Left lung (tissue), 14 donors: ENCODE measurements at places on chromosomes 5 and 9. TPM values are rescaled to one million over a fixed set of nuclear protein-coding genes. Genes with fewer than 3 reads are reported as not detected.

DNA sequence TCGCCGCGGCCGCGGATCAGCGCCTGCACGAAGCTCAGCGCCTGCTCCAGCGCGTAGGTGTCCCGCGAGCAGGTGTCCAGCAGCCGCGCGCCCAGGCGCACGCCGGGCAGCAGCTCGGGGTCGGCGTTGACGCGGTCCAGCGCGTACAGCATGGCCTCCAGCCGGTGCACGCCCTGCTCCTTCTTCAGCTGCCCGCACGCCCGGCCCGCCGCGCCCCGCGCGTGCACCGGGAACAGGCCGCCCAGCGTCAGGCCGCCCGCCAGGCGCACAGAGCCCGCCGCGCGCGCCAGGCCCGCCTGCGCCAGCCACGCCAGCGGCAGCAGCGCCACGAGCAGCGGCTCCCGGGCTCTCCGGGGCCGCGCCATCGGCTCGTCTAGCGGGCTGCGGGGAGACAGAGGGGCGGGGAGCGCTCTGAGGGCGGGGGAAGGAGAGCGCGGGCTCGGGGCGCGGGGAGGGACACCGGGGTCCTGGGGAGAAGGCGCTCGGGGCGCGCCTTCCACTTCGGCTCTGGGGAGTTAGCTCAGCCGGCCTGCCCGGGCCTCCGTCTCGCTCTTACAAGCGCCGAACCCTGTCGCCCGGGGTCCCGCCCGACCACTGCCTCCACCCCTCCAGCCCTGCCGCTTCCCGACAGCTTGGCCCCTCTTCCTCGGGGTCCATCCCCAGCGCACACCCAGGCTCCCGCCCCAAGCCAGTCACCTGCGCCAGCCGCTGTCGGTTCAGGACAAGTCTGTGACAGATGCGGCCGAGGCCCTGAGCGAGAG is at the start of gene GRM6:
TSS of gene GRM6 (minus strand) at position 741 of the 761 bp plus-strand sequence. CDS start at position 365, 376 bp downstream.
- DNase-seq, result peak; percentile 4
- H3K27ac ChIP-seq, result no peak within 1 kb of the TSS
- H3K4me3 ChIP-seq, result no peak within 1 kb of the TSS
- no peaks in the 10 kb centered on the region for H3K36me3 ChIP-seq
- H3K4me1 ChIP-seq, result no peaks in the 10 kb centered on the region
- H3K27me3 ChIP-seq, result peaks cover 63% of the 10 kb centered on the region

DNA sequence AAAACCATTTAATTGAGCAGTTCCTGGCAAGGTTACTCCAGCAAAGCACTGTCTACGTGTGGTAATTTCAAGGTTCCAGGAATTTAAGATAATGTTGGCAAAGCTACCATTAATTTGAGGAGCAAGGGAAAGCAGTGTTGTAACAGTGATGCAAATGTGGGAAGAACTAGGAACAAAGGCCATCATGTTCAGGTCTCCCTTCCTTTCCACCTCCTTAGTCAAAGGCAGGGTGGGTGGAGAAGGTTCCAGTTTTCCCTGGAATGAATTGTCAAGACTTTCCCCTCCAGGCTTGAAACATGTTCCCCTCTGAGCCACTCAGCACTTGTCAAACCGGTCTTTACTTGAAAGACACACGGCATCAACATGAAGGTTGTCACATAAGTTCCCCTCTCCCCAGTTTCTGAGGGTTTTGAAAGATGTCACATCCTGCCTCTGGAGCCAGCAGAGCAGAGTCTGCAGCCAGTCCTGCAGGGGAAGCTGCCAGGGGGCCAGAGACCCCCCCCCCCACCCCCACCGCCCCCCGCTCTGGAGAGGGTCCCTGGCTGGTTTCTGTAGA is 226.0 kb downstream of the GAS1 start:
- no peaks in the 10 kb centered on the region for H3K4me1 ChIP-seq
- peaks cover 5% of the 10 kb centered on the region for H3K27me3 ChIP-seq
- no peak overlapping the region for H3K27ac ChIP-seq
- DNase-seq, result no peak
- no peaks in the 10 kb centered on the region for H3K36me3 ChIP-seq

- no peaks in the 10 kb centered on the region for H3K27me3 ChIP-seq
- no peaks in the 10 kb centered on the region for H3K4me1 ChIP-seq
- no peak overlapping the region for H3K4me3 ChIP-seq
- no peaks in the 10 kb centered on the region for H3K36me3 ChIP-seq
- no peak overlapping the region for H3K27ac ChIP-seq
These were observed 199.1 kb downstream of the MTRR start for GRCh38 chr5:8068078-8068477.

GRCh38 chr5:73564675-73565074 is 764 bp downstream of the ANKRA2 start:
- H3K36me3 ChIP-seq, result peaks cover 37% of the 10 kb centered on the region
- no peak for DNase-seq
- peak overlapping the region; percentile 89 for H3K27ac ChIP-seq

GMCL2 gene
- not detected for total RNA-seq

DNA sequence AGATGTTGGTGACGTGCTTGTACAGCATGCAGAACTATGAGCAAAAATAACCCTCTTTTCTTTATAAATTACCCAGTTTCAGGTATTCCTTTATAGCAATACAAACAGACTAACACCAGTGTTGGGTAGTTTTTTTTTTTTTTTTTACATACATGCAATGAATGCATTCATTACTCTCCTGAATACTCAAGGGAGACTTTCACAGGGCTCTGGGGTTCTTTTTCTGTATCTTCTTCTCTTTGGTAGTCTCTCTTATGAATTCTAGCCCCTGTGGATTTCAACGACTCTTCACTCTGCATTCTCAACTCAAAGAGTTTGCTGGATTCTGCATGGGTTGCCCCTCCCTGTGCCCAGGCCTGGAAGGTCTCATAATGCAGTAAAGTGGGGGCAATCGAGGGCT is 27.8 kb downstream of the PTTG1 start:
- no peak overlapping the region for H3K4me3 ChIP-seq
- no peaks in the 10 kb centered on the region for H3K27me3 ChIP-seq
- no peak overlapping the region for H3K27ac ChIP-seq
- H3K36me3 ChIP-seq, result no peaks in the 10 kb centered on the region

DNA sequence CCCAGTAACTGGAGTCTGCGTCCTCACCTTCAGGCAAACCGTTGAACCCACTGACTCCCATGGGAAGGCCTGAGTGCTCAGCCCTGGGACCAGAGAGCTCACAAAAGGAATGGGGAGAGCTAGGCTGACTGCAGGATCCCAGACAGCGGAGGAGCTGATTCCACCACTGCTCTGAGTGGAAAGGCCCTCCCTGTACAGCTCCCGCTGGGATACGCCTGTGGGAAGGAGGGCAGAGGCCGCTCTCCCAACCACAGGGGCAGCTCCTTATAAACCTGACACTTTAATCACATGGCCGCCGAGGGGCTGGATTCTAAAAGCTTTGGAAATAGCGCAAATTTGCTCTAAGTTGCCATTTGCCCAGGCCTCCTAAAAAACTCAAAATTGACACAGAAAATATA is 37.1 kb downstream of the DBH start:
- H3K27ac ChIP-seq, result no peak overlapping the region
- H3K4me1 ChIP-seq, result no peaks in the 10 kb centered on the region
- H3K27me3 ChIP-seq, result no peaks in the 10 kb centered on the region
- H3K4me3 ChIP-seq, result no peak overlapping the region
- H3K36me3 ChIP-seq, result no peaks in the 10 kb centered on the region

C5 gene
- total RNA-seq, result 12.3 TPM

GRCh38 chr5:402615-403359 is 40.2 kb upstream of the EXOC3 start:
- peaks cover 6% of the 10 kb centered on the region for H3K4me1 ChIP-seq
- DNase-seq, result no peak

DNA sequence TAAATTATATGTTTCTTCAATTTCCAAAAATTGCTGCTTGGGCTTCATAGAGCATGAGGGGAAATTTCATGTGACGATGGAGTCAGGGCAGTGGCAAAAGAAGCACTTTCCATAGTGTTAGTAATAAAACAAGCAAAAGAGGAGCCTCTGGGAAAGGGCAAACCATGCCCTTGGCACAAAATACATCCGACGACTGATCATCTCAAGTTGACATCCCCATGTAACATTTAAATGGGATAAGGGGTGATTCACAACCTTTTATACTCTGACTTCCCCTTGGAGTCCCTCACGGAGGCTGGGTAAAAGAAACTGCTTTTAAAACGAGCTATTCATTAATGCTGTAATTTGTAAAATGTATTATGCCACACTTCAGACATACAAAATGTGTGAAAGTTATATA is 161.4 kb upstream of the DMRT1 start:
- H3K27ac ChIP-seq, result no peak overlapping the region
- H3K36me3 ChIP-seq, result no peaks in the 10 kb centered on the region
- H3K4me1 ChIP-seq, result peaks cover 16% of the 10 kb centered on the region
- no peaks in the 10 kb centered on the region for H3K27me3 ChIP-seq

- H3K4me1 ChIP-seq, result no peaks in the 10 kb centered on the region
- no peak overlapping the region for H3K27ac ChIP-seq
- H3K27me3 ChIP-seq, result no peaks in the 10 kb centered on the region
- H3K36me3 ChIP-seq, result no peaks in the 10 kb centered on the region
These were observed 14.5 kb downstream of the ZDHHC21 start for GRCh38 chr9:14678776-14679175.

DNA sequence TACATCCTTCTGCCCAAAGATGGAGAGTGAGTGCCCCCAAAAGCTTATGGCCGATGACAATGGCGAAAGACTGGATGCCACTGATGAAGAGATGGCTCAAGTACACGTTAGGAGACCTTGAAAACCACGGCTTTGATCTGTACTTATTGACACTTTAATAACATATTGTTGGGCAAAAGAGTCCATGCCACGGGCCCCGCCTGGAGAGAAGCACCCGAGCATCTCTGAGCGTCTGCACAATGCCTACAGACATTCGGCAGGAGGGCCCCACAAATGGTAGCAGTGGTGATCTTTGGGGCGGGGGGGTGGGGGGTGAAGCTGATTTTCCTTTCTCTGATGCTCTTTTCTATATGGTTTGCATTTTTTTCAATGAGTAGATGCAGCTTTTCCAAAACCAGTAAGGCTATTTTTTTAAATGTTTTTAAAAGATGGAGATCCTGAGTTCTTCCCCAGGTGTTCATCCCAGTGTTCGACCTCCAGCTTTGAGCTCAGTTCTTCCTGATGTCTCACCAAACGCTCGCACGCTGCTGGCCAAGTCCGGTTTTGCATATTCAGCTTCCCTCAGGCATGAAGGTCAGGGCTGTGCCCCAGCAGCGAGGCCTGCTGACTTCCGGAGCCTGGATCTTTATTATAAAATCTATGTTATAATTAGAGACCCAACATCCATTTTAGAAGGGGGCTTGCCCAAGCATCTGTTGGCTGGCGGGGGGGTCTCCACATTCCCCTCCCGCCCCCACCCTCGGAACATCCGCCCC is 34.3 kb upstream of the BARHL1 start:
- no peaks in the 10 kb centered on the region for H3K36me3 ChIP-seq
- H3K4me3 ChIP-seq, result no peak overlapping the region
- peaks cover 58% of the 10 kb centered on the region for H3K27me3 ChIP-seq
- no peaks in the 10 kb centered on the region for H3K4me1 ChIP-seq

LHX2 gene
- total RNA-seq, result not detected

- DNase-seq, result peak; percentile 23
- H3K36me3 ChIP-seq, result no peaks in the 10 kb centered on the region
- no peak overlapping the region for H3K27ac ChIP-seq
- no peaks in the 10 kb centered on the region for H3K27me3 ChIP-seq
- peaks cover 99% of the 10 kb centered on the region for H3K4me1 ChIP-seq
- no peak overlapping the region for H3K4me3 ChIP-seq
These were observed 30.4 kb upstream of the LTC4S start for GRCh38 chr5:179763215-179763945.
